Motor neuron (in vitro differentiated cells): ENCODE measurements at places on chromosomes 4 and X.

GRCh38 chr4:182874304-182874751 is 42.9 kb downstream of the DCTD start:
- ATAC-seq, result peak; percentile 82

DNA sequence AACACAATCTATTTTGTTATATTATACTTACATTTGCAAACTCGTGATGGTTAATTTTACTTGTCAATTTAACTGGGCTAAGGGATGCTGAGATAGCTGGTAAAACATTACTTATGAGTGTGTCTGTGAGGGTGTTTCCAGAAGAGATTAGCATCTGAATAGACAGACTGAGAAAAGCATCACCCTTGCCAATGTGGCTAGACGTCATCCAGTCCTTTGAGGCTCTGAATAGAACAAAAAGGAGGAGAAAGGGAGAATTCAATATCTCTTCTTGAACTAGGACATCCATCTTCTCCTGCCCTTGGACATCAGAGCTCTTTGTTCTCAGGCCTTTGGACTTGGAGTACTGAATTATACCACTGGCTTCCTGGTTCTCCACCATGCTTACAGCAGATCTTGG is 154.6 kb downstream of the EPHA5 start:
- peak; percentile 99 for ATAC-seq

- ATAC-seq, result no peak
Observed at GRCh38 chr4:148097801-148098200, 344.4 kb downstream of the NR3C2 start.

DNA sequence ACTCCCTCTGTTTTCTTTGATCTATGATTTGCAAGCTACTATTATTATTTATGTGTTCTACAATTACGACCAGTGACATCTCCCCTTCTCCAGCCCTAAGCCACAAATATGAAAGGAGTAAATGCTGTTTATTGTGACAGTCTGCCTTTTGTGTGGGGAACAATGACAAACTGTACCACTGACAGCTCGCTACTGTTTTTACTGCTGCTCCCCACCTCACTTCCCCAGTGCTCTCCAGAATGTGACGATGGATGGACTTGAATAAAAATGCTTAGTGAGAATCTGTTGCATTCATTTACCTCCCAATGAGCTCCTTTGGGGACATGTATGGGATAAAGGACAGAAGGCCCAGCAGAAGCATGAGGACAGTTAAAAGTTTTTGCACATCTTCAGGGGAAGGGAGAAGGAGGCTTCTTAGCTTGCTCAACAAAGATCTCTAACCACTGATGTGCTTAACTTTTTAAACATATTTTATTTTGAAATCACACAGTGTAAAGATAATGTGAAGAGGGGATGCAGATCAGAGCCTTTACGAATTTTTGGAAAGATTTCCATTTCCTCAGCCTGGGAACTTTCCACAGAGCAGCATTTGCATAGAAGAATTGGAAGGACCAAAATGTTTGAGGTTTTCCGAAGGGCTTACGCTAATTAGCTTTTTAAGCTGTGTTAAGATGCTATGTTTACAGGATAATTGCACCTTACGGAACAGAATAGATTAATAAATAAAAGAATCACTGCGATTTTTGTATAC is 485.1 kb upstream of the TENM3 start:
- peak; percentile 79 for ATAC-seq

- no peak for ATAC-seq
Observed at GRCh38 chr4:105356194-105356593, 117.7 kb downstream of the PPA2 start.

- ATAC-seq, result peak; percentile 37
Observed at GRCh38 chr4:98055800-98056501, 87.3 kb downstream of the STPG2 start.

DNA sequence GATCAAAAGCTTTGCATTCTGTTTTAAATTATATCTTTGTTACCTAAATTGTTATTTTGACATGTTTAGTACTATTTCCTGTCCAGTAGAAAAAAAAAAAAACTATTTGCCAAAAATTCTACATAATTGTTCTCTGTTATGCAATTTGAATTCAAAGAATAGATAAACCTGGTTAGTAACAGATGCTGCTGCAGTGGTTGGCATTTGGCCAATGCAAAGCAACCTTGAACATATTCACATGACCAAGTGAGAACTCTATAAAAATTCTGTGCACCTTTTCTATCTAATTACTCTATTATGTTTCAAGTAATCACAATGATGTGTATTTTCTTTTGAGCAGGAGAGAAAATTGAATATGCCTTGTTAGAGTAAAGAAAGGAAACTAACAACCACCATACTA is 1473.4 kb downstream of the RPA4 start:
- no peak for ATAC-seq

DNA sequence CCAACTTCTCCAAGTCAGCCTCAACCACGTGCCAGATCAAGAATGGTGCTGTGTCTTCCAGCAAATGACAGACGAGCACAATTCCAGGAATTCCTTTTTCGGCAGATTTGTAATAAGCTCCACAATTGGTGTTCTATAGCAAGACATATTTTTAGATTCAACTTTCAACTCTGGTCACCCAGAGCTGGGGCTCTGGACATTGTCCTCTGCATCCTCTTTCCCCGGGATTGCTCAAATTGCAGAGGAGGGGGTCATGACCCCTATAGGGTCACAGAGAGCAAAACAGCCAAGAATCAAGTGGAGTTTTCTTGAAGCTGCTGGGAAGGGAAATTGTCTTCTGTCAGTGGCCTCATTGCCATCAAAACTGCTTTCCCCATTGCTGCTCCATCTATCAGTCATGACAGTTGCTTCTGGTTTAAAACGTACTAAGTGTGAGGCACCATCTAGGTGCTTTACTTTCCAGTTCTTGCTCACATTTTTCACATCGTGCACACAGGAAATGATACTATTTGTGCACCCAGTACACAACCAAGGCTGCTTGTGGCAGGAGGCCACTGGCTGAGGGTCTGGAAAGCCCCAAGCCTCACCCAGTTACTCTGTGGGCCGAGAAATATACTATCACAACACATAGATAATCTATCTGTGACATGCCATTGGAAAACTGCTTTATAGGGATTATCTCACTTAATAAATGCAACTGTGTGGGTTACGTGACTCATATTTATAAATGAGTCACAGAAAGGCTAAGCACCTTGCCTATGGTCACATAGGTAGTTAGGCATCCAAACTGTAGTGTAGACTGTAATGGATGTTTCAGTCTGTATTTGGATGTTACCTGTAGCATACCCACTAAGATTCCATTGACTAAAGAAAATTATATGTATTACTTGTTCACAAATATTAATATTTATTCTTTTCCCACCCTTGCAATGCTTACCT is 91.7 kb upstream of the PHOX2B start:
- no peak for ATAC-seq

- ATAC-seq, result no peak
Observed at GRCh38 chr4:184596617-184597185, 52.5 kb downstream of the CASP3 start.

DNA sequence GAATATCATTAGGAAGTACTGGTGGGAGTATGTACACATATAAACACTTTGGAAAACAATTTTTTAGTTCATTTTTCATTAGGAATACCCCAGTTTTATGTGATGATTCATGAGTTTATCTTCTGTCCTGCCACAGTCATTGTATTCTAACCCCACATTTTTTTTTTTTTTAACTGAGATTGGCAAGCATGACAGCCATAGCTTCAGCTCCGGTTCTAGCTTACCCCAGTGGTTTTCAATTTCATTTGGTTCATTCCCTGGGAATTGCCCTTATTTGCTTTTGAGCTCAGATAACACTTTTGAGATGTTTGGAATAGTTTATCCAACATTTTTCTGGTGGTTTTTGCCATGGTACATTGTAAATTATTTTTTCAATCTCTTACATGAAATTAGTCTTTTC is 21.0 kb upstream of the FMR1 start:
- ATAC-seq, result no peak

GRCh38 chr4:134906404-134907023 is 704.9 kb upstream of the PABPC4L start:
- ATAC-seq, result peak; percentile 76
